ENCODE measurements at places on chromosomes 3 and 15.

GRCh38 chr3:170307671-170308405, 49.7 kb upstream of the SKIL start:
- DNase-seq, result no peak

GRCh38 chr3:83835040-83835439, 1123.7 kb upstream of the CADM2 start:
- no peak for DNase-seq

DNA sequence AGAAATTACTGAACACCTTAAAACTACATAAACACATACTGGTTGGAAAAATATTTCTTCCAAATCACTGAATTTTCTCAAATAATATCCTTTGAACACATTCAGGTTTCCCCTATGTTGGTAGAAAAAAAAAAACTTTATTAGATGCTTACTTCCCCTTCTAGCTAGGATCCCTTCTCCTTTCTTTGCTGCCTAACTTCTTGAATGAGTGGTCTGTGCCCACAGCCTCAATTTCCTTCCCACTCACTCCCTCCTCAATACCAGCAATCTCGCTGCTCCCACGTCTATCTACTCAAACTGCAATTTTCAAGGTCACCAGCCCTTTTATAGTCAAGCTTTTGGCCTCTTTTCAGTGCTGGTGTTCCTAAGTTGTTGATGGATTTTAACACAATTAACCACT, 8.3 kb downstream of the CD200R1 start:
- DNase-seq, result no peak

GRCh38 chr15:31563421-31563820, 236.8 kb downstream of the KLF13 start:
- no peak for DNase-seq

DNA sequence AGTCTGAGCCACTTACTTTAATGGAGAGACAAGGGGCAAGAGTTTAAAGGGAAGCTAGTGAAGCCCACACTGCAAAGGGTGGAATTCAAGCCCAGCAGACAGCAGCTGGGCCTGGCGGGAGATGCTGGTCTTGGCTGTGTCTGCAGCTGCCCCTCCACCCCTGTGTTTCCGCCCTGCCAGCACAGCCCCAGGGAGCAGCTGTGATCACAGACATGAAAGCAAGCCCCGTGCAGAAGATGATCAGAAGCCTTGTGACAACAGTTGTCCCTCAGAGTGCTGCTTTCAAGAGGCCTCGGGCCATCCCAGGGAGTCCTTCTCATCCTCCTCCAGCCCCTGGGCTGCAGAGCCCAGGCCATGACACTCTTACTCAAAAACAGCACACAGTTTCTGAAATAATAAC, 24.1 kb upstream of the SLC6A1 start:
- no peak for DNase-seq

GRCh38 chr15:78620021-78620526, 722 bp downstream of the CHRNA3 start:
- no peak for DNase-seq

GRCh38 chr3:130738241-130738640, 8.4 kb downstream of the PIK3R4 start:
- DNase-seq, result no peak

GRCh38 chr15:92579486-92579885, 76.1 kb downstream of the FAM174B start:
- DNase-seq, result no peak

- no peak for DNase-seq
These were observed 283.8 kb downstream of the ZPLD1 start for GRCh38 chr3:102718651-102719050.

DNA sequence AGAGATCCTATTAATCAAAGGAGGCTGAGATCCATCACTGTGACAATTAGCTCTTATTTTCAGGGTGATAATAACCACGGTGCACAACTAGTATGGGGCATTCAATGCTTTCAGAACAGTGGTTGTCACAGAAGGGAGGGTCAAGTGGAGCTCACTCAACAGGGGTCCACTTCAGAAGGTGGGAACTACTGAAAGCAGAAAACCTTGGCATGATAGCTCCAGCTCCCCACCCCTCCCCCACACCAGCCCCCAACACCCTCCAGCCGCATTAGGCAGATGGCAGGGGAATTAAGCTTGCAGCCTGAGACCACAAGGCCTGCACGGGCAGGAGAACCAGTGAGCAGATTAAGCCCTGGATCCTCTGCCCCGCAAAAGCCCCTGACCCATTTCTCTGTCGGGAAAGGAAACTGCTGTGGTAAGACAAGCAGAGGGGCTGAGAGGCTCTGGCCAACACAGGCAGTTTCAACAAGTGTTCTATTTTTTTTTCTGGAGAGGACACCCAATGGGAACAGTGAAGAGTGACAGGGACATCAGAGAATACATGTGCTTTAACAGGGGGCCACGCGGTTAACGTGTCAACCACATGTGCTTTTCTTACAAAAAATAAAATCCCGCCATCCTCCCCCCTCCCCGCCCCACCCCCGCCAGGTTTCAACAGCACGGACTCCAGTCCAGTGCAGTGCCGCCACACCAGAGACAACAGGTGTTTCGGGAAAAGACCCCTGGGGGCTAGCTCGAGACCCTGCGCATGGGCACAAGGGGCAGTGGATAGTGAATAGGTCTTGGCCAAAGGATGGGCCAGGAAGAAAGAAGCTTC, 997 bp downstream of the FYCO1 start:
- DNase-seq, result peak; percentile 73

GRCh38 chr3:169244119-169244864, 419.2 kb downstream of the MECOM start:
- no peak for DNase-seq

- DNase-seq, result no peak
These were observed 304.4 kb downstream of the FGF12 start for GRCh38 chr3:192422997-192423342.

DNA sequence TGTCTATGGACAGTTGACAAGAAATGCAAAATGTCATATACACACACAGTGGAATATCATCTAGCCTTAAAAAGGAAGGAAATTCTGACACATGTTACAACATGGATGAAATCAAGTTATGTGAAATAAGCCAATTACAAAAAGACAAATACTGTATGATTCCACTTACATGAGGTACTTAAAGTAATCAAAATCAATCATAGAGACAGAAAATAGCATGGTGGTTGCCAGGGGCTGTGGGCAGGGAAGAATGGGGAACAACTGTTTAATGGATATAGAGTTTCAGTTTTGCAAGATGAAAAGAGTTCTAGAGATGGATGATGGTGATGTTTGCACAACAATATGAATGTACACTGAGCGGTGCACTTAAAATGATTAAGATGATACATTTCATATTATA, 613.8 kb upstream of the ZNF385D start:
- DNase-seq, result no peak

DNA sequence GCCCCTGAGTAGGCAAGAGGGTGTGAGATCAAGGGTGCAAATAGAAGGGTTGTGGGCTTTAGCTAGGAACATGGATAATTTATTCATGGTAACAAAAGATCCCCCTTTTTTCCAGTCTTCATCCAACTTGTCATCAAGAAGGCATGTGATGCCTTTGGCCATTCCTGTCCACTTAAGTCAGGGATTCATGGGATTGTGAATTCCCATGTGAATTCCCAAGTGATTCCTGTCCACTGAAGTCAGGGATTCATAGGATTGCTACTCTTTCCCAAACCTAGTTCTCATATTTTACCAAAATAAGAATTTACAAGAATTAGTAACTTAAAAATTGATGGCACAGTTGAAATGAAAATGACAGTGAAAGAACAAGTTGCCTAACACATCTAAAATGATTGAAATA, 40.8 kb downstream of the HMG20A start:
- no peak for DNase-seq

DNA sequence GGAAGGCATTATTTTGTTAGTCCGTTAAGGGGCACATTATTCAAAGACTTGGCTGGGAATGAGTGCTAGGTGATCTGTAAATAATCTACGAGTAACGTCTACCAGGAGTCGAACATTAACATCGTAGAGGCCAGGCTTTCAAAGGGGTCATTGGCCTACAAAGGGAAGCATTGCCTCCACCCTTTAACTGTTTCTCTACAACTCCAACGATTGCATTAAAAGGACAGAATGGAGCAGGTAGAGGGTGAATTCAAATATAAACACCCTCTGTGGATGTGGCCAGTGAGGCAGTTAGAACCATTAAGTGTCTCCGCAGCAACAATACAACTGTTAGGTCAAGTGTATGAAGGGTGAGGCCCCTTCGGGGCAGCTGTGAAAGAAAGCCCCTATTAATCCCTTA, 126.0 kb upstream of the LMOD3 start:
- no peak for DNase-seq

GRCh38 chr15:51314391-51315337, 23.7 kb downstream of the CYP19A1 start:
- DNase-seq, result no peak

DNA sequence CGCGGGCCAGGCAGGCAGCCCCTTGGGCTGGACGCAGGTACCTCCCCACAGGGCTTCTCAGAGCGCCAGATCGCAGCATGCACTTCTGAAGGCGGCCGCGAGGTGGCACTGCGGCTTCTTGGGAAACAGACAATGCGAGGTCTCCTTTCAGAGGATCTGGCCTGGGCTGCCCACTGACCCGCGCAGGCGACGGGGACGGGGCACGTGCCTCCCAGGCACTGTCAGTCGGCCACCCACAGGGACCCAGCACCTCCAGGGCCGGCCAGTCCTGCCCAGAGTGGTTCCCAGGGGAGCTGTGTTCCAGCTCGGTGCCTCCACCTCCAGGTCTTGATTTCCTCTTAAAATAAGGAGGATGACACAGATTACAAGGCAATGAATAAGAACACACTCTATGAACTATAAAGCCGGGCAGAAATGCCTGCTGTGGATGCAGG, 24.4 kb upstream of the TXNRD3 start:
- DNase-seq, result peak; percentile 78

DNA sequence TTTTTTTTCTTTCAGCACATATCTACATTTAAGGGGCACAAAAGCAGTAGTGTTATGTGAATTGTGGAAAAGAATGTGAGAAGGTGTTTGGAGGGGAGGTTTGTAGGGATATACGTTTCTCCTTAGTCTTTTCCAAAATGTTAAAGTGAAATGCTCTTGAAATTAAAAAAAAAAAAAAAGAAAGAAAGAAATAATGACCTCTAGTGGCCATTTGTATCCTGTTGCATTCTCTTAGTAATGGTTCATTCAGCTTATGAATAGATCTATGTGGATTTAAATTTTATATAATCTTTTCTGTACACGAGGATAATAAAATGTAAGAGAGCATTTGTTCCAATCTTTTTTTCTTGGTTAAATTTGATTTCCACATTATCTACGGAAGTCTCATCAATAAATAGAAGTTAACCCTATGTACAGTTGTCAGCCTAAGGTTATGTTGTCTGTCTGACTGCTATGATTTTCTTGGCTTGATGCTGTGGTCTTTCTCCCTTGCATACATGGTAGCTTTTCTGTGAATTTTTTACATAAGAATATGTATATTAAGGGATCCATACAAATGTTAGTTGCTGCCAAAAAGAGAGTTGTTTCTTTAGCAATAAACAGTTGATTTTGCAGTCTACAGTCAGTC, 1.7 kb downstream of the P2RY13 start:
- no peak for DNase-seq

DNA sequence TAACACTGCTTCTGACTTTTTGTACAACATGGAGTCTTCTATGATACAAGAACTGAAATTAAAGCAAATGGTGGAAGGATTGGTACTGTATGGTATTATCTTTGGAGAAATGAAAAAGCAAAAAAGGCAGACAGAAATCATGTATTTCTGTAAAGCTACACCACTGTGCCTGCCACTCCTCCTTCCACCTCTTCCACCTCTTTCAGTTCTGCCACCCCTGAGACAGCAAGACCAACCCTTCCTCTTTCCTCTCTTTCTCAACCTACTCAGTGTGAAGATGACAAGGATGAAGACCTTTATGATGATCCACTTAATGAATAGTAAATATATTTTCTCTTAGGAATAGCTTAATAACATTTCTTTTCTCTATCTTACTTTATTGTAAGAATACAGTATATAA, 57.0 kb downstream of the CD200 start:
- no peak for DNase-seq

DNA sequence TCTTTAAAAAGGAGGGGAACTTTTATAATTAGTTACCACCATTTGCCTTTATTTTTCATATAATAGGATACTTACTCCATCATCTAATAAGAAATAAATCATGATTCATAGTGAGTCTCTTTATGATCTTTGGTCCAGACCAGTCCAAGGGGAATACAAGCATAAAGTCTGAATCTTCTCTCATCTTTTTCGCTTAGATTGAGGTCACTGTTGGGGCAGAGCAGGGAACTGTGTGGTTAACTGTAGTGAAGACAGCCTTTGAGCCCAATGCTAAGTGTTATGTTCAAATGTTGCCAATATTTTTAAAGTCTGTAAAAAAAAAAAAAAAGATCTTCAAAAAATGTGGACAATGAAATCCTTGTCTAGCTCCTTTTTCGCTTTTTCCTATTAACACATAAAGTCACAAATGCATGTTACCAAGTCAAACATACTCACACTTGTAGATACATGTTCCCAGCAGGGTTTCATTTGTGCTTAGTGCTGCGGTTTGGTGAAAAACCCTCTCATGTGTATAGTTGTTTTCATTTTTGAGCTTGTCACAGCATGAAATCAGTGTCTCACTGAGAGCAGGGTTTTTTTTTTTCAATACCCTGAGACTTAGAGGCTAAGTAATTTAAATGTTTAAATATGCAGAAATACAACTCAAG, 72.1 kb downstream of the EPHA3 start:
- DNase-seq, result no peak

Data from activated CD4-positive, alpha-beta T cell treated with anti-CD3 and anti-CD28 coated beads, Interleukin-2, amount 50 U/mL, for 16 hours (primary cell).